Kidney epithelial cell (primary cell): ENCODE measurements at places on chromosomes 7 and 10.
A peak's percentile ranks its signal among the peaks of the same experiment; 100 is the strongest.

DNA sequence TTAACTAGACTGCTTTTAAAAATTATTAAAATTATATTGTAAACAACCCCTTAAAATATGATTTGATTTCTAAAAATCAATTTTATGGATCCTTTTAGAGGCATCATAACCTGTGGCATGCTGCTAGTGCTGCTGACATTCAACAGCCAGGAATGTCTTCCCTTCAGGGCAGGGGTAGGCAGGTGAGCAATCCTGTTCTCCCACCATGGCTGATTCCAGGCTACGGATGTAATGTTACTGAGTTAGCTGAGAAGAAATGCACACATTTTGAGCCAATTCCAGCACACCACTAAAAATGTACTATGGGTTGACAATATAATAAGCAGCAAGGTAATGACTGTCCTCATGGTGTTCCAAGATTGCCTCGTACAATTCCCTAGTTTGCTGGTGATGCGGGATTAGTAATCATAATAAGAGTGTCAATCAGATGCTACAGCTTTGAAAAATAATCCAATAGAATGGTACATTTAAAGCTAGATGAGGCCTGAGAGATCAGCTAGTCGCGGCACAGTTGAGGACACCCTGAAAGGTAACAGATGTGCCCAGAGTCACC, 108.7 kb upstream of the PRR15 start:
- DNase-seq, result no peak

DNA sequence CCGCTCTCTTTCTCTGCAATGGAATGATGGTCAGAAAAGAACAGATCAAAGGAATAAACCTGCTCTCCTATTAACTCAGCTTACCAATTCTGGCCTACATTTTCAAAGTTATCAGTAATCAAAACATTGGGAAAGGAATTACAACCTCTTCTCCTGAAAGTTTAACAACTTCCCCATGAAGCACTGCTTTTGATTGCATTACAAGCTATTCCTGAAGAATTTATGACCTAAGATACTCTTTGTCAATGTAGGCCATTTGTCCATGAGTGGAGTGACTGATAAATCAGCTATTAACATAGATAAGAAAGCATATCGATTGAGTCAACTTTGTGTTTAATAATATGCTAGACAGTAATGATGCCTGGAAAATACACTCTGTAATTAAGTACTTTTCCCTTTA, 271.7 kb upstream of the C7orf33 start:
- DNase-seq, result no peak

DNA sequence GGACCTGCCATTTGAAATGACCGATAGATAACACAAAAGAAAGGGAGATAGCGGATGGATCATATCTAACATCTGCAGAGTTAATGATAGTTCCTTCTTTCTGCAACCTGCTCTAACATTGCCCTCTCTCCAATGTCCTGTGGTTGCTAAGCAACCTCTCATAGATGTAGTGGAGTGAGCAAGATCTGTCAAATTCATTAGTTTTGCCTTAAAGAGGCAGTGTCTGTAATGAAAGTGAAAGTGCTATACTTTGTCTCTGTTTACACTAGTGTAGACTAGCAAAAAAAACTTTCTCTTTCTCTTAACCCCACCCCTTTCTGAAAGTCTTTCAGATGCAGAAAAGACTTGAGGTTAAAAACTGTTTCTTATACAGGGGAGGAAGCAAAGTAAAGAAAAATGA, 1196.9 kb downstream of the SORCS3 start:
- peak; percentile 52 for DNase-seq

GRCh38 chr10:79243181-79244067, 103.8 kb upstream of the PPIF start:
- DNase-seq, result no peak

DNA sequence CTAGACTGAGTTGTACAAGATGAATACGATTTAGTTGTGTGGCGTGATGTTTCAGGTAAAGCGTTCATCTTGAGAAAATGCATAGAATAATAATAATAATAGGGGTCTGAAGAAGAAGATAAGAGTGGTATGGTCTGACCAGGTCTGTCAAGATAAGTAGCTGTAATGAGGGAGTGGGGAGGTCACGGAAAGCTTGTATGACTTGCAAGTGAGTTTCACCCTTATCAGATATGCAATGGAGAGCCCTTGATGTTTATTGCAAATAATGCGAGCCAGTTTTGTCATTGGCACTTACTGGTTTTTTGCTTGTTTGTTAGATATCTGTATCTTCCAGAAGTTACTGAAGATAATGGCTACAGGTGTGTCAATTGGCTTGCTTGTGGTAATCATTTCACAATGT, 611.5 kb downstream of the CNTNAP2 start:
- DNase-seq, result no peak

DNA sequence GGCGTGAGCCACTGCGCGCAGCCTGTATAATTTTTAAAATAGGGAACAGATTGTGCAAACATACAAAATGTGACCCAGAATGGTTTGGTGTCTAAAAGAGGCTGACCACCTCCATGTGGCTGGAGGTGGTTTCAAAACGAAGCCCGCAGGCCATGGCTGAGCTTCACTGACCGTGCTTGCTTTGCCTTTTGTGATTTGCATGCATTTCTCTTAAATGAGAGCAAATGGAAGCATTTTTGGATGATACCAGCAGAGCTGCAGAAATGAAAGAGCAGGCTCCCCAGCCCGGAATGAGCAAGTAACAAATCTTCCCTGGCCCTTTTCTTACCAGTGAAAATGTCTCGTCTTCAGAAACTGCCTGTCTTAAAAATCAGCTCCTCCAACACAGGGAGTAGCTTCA, 239.9 kb downstream of the CAMK1D start:
- DNase-seq, result no peak

- DNase-seq, result no peak
Measured at GRCh38 chr10:3493621-3494020, 291.4 kb downstream of the KLF6 start.

- DNase-seq, result no peak
Measured at GRCh38 chr7:142890874-142891485, 5.4 kb upstream of the TRPV6 start.

- no peak for DNase-seq
Measured at GRCh38 chr10:81570878-81571794, 303.9 kb upstream of the NRG3 start.

GRCh38 chr7:154914308-154914995, 88.5 kb downstream of the PAXIP1 start:
- DNase-seq, result no peak

DNA sequence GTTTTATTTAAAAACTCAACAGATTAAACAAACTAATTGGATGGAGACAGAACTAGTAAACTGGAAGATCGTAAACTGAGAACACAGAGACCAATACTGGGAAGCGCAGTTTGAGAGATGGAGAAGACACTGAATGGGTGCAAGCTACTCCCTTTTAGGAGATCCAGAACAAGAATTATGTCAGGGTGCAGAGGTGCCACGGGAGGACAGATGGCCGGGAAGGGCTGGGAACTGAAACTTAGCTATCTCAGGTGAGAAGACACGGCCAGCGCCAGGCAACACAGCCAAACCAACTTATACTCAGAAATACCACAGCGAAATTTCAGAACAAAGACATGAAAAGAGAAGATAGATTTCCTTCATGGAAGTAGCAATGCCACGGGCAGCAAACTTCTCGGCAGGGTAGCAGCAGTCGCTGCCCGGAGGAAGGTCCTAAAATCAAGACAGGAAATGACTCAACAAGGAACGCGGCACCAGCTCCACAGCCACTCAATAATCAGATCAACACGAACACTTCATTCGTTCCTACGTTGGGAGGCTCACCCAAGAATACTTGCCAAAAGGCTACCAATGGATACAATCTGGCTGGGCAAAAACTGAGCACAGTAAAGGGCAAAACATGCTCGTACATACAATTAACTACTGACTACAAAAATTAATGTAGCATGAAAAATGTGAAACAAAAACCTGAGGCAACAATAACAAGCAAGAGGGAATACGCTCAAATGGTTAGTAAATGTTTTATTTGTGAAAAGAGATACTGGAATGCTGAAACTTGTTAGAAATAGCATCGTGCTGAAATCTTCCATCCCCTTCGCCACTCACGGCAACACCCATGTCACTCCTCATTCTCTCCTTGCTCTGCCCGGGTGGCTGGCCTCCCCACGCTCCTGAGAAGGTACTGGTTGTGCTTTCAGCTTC, 2.2 kb upstream of the LRRC27 start:
- peak; percentile 48 for DNase-seq

GRCh38 chr10:73467206-73467605, 28.6 kb downstream of the PPP3CB start:
- DNase-seq, result no peak

DNA sequence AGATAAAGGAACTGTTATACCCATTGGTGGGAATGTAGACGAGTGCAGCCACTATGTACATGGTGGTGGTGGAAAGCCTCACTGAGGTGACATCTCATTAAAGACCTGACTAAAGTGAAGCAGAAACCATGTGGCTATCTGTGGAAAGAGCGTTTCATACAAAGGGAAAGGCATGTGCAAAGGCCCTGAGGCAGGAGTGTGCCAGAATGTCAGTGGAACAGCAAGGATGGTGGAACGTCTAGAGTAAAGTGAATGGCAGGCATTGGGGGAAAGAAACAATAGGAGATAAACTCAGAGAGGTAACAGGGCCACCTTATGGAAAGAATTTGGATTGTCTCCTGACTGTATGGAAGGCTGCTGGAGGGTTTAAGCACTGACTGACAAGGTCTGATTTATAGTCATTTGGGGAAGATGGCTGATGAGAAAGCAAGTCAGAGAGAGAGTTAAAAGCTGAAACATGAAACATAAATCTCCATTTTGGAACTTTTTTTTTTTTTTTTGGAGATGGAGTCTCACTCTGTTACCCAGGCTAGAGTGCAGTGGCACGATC, 245.7 kb downstream of the STK31 start:
- no peak for DNase-seq

GRCh38 chr10:12705943-12706342, 295.6 kb downstream of the CCDC3 start:
- no peak for DNase-seq

GRCh38 chr10:43688348-43688892, 39.7 kb upstream of the ZNF32 start:
- DNase-seq, result no peak

GRCh38 chr10:11810973-11811372, 12.2 kb upstream of the PROSER2 start:
- no peak for DNase-seq

DNA sequence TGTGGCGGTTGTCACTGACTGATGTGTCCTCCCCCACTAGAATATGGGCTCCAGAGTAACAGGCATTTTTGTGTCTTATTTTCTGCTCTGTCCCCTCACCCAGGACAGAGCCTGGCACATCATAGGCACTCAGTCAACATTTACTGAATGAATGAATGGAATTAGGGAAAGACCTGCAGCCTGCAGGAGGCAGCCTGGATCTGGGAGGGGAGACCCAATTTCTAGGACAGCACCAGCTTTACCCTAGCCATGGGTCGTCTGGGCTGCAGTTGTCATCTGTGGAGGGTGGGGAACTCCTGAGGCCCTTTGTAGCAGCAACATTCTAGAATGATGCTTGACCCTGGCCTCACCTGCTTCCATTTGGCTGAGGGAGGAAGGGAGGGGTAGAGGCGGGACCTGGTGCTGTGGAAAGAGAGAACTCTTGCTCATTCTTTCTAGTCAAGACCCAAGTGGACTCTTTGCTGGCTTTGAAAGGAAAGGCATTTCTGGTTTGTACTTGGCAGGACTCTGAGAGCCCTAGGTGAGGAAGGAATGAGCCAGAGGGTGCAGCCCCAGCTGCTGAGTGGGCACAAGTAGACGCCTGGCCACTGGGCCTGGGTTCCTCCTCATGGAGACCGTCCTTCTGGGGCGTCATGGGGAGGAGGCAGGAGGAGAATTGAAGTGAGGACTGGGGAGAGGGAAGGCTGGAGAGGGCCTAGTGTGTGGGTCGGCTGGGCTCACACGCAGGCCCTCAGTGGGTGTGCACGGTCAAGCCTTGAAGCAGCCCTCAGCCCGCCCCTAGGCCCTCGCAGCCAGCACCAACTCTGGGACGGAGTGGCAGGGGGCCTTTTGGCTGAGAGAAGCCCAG, 8.9 kb downstream of the FGF8 start:
- DNase-seq, result no peak

DNA sequence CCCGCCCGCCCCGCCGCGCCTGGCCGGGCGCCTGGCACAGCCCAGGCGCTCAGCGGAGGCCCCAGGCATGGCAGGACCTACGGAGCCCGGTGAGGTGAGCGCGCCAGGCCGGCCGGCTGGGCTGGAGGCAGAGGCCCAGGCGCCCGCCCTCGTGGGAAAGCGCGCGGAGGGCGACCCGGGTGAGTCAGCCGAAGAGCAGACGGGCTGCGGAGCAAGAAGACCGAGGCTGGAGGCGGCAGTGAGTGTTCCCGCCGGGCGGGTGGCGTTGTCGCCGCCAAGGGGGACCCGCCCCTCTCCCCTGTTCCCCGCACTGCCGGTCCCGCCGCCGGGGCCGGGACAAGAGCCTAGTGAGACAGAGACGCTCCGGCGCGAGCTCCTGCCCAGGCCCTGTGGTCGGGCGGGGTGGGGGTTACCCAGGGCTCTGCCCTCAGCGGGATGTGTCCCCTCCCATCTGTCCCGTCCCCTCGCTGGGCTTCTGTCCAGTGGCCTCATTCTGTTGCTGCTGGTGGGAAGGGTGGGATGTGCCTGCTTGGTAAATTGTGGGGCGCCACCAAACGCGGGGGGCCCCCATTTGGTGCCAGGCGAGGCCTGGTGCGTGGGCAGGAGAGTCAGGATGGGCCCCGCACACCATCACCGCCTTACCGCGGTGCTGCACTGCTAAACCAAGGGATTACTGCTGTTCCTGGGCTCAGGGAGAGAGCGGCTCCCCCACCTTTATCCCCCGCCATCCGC, 17.0 kb upstream of the NODAL start:
- DNase-seq, result peak; percentile 31

DNA sequence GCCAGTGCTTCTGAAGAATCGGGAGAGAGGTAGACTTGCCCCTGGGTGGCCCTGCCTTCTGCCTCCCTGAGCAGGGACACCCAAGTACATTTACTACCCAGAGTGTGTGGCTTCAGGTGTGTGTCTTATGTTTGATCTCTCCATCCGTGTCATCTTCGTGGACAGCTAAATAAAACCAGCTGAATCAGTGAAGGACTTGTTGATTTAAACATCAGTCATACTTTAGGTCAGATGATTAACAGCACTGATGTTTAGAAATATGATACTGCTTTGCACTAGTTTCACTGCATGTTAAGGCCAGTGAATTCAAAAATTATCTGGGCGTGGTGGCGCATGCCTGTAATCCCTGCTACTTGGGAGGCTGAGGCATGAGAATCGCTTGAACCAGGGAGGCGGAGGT, 4.0 kb downstream of the MTG1 start:
- no peak for DNase-seq

DNA sequence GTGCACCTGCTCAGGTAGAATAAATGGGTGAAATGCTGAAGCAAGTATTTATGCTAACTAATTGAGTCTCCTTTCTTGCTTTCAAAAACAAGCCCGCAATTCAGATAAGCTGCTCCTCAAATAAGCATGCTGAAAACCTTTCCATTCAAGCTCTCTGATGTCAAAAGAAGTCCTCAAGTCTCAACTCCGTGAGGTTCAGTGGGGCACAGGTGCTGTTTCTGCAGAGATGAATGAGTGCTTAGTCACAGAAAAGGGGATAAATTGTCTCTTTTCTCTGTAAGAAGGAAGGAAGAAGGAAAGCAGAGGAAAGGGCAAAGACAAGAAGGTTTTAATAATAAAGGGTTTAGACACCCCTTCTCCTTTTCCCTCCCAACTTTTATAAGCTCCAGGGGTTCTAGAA, 229.8 kb upstream of the NPY start:
- no peak for DNase-seq

- no peak for DNase-seq
Measured at GRCh38 chr7:130113887-130114286, 43.6 kb downstream of the KLHDC10 start.
